ENCODE measurements at places on chromosomes 16 and 17.

DNA sequence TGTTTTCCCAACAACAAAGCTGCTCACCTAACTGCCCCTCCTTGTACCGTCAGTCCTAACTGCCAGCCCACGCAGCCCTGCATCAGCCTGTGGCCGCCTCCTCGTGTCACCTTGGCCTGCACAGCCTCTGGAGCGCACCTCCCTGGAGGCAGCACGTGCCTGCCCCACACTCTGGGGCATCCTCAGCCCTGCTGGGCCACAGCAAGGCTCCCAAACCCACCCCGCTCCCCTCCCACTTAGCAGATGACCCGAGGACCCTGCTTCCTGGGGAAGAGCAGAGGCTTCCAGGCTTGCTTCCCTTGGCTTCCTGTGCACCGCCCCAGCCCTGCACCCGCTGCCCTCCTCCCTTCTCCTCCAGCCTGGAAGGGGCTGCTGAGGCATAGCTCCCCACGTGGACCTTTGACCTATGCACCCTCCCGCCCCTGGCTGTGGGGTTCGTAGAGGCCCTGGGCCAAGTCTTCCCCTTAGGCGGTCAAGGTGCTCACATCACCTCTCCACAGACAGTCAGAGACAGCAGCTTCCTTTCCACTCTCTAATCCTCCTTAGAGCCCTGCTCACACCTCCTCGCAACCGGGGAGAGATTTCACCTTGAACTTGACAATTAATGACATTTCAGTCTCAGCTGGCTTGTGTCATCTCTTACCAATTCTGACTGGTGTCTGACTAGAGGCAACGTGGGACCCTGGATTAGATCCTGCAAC is 115.0 kb downstream of the MGAT5B start:
- no peak for DNase-seq

GRCh38 chr17:57987581-57988300 is at the start of gene VEZF1:
VEZF1 (minus strand) TSS chr17:57988254; CDS start chr17:57988111, 143 bp downstream.
- DNase-seq = peak; percentile 89

GRCh38 chr17:60423865-60424264 is 1.6 kb downstream of the CHCT1 start:
- DNase-seq = no peak

- DNase-seq = no peak
These were observed 220.4 kb downstream of the CBLN1 start for GRCh38 chr16:49061137-49061714.

GRCh38 chr17:13099926-13100325 is 82.1 kb upstream of the ELAC2 start:
- DNase-seq = no peak

DNA sequence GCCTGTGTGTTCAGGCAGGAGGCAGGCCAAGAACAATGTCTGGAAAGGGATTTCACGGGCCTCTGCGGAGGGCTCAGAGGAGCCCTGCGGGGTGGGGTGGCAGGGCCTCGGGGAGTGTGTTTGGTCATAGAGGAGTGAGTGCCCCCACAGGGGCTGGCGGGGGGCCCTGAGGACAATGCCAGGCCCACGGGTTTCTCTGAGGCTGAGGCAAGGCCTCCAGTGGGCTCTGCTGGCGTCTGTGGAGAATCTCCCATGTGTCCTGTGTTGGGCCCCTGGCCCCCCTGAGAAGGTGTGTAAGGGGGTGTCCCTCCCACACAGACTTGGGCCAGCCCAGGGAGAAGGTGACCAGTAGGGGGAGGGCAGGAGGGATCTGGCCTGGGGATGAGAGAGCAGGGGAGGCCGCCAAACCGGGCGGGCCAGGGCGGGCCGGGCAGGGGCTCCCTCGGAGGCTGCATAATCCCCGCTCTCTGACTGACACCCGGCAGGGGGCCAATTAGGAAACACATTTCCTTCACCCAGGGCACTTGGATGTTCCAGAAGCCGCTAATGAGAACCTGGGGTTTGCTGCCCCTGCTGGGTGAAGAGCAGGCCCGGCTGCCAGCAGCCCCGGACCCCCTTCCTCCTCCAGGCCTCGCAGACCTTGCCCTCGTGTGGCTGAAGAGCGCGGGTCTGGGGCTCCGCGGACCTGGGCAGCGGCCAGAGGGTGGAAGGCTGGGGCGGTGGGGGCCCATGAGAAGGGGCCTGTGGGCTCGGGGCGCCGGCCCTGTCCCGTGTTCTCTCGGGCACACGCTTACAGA is 204.2 kb downstream of the NTN1 start:
- no peak for DNase-seq

DNA sequence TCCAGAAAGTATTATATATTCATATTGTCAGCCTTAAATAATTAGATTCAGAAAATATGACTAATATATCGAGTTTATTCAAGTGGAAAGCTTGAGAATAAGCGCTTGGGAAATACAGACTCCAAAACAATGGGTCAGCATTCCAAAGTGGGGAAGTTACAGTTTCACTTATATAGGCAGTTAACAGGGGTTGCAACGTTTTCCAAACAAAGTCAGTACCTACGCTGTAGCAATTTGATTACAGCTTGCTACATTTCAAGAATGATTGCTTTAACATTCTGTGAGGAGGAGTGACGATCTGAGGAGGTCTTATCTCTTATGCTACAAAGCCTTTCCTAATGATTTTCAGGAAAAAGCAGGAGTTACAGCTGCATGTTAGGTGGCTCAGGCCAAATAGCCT is 34.2 kb upstream of the HS3ST3A1 start:
- DNase-seq = no peak

- no peak for DNase-seq
These were observed 23.2 kb downstream of the PROCA1 start for GRCh38 chr17:28688481-28688880.
